NCI-H1105 treated with DMSO at 0.1 percent for 48 hours (cell line): ENCODE measurements at places on chromosomes 1 and 21.

DNA sequence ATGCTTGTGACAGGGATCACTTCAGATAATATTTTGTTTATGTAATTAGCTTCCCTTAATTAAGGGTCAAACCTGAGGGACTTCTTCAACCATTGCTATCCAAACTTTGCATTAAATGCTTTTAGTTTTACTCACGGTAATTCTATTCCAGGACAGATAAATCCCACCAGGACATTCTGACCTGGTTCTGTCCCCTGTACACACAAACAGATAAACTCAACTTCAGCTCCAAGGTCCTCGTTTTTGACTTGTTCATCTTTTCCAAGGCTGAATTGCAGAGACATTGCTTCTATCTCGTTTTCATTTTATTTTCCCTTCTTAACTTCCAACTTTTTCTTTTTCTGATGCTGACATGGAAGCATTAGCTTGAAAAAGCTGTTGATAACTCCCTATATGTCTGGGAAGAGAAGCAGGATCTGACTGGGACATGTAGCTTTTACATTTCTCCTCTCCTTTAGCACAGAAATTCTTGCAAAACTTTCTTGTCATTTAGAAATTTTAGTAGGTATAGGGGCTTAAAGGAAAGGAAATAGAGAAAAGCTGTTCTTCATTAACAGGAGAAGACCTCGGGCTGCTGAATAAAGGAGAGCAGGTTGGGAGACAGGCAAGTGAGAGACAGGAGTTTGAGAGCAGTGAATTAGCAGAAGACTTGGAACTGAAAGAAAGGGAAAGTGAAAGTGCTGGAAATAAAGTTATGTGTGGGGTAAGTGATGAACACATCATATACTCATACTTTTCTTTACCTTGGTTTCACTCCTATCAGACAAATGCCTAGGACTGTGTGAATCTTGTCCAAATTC lies 231.7 kb upstream of the B3GALT2 start:
- no peak for DNase-seq

- no peak for DNase-seq
Observed at GRCh38 chr1:47587891-47588582, 150.2 kb downstream of the FOXD2 start.

DNA sequence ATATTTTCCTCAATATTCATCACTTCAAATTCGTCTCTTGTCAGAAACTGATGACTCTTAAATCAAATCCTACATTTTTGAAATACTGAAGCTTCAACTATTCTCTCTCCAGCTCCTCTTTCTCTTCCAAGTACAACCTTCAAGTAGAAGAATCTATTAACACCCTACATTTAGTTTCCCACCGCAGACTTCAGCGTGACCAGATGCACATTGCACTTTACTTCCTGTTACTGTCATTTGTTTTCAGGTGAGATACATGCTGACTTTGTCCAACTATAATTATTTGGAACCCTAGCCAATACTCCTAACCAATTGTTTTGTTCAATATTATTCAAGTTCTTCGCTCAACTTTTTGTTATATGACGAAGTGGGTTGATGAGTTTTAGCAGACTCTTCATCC lies 116.0 kb downstream of the MRPL39 start:
- no peak for DNase-seq

- no peak for DNase-seq
Observed at GRCh38 chr1:12001249-12001917, 17.9 kb upstream of the MIIP start.

DNA sequence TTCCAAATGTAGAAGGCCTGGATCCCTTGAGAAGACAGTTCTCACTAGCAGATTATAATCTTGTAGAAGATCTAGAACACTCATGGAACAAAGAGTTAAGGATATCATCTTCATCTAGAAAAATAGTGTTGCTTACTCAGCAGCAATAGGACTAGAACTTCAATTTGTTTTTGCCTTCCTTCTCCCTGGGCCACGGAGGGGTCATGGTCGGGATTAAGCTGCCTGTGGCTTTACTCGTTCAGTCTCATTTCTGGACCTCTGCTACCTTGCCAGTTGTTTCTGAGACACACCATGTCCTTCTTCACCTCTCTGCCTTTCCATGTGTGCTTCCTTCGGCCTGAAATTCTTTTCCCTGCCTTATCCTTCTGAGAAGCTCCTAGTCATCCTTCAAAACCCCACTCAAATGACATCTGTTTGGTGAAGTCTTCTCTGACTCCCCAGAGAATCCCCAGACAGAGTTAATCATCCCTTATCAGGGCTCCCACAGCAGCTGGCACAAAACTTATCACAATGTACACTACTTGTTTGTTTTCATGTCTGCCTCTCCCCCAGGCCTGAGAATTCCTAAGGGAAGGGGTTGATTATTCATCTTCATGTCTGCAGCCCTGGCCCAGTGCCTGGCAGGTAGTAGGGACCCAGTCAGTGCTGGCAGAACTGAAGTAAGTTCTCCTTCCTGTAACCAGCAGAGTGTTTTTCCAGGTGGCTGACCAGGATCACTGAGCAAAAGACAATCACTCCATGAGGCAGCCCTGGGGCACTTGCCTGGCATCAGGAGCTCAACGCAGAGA lies 15.5 kb upstream of the SNX27 start:
- no peak for DNase-seq

DNA sequence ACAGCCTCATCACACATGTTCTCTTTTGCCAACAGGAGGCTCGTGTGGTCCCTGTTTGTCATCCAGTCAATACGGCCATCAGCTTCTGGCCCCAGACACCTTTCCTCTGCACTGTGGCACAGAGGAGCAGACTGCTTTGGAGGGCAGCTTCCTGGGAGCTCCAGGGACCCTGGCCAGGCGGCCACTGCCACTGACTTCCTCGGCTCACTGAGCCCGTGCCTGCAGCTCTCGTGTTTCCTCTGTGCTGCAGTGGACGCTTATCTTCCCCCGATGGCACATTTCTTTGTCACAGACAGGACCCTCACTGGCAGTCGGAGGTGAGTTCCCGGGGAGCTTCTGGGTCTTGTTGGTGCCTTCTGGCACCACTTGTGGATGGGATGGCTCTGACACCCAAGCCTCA lies 67.0 kb upstream of the DIRAS3 start:
- no peak for DNase-seq

DNA sequence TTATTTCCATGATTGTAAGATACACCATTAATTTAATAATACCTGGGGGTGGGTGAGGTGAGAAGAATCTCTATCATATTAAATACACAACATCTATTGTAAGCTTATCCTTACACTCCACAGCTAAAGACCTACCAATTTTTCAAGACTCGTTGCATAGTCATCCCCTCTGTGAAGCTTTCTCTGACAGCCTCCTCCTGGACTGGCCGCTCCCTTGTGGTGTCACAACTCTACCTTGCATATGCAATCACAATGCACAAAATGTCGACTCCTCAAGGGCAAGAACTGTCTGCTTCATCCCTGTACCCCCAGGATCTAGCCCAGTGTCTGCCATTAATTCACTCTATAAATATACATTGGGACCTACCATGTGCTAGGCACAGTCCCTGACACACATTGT lies 2.4 kb upstream of the PTGFRN start:
- DNase-seq: no peak

- no peak for DNase-seq
Observed at GRCh38 chr21:32590130-32590529, 4.8 kb upstream of the TCP10L start.

DNA sequence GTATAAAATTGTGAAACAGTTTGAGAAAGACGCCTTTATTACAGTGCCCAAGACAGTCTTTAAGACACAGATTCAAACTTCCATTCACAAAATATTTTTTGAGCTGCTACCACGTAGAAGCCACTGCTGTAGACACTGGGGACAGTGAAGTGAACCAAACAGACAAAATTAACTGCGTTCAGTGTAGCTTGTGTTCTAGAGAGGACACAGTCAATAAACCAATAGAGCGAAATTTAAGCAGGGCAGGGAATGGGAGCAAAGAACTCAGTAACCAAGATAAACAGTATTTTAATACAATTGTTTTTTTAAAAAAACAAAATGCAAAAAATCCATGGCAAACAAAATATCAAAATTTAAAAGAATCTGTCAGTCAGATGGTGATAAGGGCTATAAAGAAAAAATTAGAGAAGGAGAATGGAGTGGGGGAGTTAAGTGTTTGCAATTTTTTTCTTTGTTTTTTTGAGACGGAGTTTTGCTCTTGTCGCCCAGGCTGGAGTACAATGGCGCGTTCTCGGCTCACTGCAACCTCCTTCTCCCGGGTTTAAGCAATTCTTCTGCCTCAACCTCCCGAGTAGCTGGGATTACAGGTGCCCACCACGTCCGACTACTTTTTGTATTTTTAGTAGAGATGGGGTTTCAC lies 719 bp upstream of the PARS2 start:
- DNase-seq: no peak

- DNase-seq: no peak
Observed at GRCh38 chr1:200037904-200038303, 10.4 kb downstream of the NR5A2 start.

GRCh38 chr1:221276896-221277409 lies 397.7 kb downstream of the HLX start:
- no peak for DNase-seq

- DNase-seq: no peak
Observed at GRCh38 chr21:45000637-45001133, 60.9 kb downstream of the SLX9 start.

DNA sequence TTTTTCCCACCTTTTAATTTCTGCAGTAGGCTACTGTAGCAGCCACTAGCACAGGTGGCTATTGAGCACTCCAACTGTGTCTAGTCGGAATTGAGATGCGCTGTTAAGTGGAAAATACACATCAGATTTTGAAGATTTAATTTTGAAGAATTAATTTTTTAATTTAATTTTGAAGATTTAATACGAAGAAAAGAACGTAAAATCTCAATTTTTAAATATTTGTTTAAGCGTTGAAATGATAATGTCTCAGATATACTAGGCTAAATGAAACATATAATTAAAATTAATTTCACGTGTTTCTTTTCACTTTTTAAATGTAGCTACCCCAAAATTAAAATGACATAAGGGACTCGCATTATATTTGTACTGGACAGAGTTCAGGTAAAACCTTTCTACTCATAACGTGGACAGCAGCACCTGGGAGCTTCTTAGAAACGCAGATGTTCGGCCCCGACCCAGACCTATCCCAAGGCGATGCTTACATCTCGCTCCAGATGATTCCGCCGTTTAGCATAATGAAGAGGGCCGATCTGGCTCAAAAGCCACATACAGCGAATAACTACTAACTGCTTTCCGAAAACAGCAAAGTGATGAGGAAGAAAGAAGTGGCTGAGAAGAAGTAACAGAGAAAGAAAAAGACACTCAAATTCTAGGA lies 717 bp downstream of the CRYZL1 start:
- peak; percentile 77 for DNase-seq

GRCh38 chr1:10400013-10400412 lies 1.1 kb downstream of the PGD start:
- DNase-seq: no peak

GRCh38 chr1:11701551-11701961 lies 10.0 kb downstream of the DRAXIN start:
- DNase-seq: no peak

GRCh38 chr1:191857600-191857999 lies 300.7 kb upstream of the RGS18 start:
- DNase-seq: no peak

DNA sequence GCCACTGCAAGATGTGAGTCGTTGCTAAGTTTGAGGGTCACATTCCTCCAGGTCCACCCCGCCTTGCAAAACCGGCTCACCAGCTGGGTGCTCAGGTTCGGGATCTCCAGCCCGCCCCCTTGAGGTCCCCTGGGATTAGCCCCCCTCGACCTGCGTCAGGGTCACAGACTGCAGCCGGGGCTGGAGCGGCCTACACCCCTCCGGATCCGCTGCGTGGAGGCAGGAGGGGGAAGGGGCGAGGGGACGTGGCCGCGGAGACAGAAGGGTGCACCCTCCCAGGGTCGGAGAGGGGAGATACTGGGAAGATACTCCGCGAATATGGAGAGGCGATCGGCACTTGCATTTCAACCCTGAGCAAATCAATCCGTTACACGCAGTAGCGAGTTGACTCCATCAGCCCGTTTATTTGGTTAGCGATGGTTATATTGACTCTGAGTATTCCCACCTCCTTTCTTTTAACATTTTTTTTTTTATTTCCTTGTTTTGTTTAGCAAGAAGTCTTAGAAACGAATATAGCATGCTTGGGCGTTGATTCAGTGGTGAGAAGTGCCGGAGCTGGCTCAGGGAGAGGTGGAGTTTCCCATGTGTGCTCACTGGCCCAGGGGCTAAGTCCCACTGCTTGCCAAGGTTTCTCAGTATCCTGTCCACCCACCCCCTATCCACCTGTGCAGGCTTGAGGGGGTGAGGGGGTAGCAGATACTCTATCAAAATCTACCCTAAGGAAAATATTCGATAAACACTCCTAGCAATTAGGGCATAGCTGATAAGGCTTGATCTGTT lies 997 bp downstream of the IFNAR2 start:
- DNase-seq: peak; percentile 27

GRCh38 chr1:156128654-156129597 lies 14.4 kb downstream of the LMNA start:
- DNase-seq: no peak

DNA sequence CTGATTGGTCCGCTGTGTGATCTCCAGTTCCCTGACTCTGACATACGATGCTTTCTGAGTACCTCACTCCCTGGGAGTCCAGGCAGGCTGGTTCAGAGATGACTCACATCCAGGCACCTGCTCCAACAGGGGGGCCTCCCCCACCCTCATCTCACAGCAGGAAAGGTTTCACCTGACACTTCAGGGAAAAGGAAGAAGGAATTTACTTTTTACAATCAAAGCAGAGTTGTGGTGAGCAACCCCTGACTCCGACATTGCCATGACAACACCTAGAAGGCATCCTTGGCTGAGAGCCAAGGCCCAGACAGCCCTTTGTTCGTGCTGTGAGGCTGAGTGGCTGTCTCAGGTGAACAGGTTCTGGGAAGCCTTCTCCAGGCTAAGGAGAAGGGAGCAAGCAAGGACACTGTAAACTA lies 164.6 kb upstream of the GJB5 start:
- DNase-seq: peak; percentile 97

- no peak for DNase-seq
Observed at GRCh38 chr1:3668148-3668547, 15.8 kb downstream of the TP73 start.

DNA sequence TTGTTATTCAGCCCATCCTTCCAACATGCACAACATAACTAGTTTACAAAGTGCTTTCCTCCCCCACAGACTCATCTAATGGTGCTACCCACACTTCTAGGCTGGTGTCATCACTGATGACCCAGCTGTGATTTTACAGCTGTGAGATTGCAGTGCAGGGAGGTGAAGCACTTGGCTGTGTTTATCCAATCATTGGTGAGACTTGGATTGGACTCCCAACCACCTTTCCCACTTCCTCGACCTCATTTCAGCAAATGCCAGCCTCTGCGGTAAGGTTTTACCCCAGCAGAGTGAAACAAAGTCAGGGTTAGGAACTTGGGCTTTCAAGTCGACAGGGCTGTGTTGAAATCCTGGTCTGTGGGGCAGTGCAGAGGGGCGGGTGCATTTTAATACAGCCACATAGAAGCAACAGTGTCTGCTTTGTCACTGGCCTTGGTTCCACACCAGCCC lies 22.1 kb downstream of the ECHDC2 start:
- no peak for DNase-seq
